ENCODE measurements at places on chromosomes 5 and 9.
A peak's percentile ranks its signal among the peaks of the same experiment; 100 is the strongest.

GRCh38 chr5:132365213-132365612 is 4.3 kb upstream of the SLC22A5 start:
- no peak for DNase-seq

DNA sequence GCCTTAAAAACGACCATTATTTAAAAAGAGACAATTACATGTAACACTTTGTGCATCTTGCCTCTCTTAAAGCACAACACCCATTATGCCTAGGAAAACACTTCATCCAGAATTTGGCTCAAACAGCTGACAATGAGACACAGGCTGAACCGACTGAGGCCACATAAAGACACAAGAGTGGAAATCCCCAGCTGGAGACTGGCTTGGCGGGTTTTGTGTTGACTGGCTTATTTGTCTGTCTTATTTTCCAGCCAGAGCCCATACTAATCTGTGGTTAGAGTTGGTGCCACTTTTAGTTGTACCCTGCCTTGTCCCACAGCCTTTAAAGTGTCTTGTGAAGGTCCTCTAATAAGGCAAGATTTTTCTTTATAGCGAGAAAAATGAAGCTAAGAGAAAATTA is 21.2 kb downstream of the TRIM14 start:
- no peak for DNase-seq

- DNase-seq = no peak
Measured at GRCh38 chr9:99752417-99753109, 69.1 kb upstream of the NR4A3 start.

DNA sequence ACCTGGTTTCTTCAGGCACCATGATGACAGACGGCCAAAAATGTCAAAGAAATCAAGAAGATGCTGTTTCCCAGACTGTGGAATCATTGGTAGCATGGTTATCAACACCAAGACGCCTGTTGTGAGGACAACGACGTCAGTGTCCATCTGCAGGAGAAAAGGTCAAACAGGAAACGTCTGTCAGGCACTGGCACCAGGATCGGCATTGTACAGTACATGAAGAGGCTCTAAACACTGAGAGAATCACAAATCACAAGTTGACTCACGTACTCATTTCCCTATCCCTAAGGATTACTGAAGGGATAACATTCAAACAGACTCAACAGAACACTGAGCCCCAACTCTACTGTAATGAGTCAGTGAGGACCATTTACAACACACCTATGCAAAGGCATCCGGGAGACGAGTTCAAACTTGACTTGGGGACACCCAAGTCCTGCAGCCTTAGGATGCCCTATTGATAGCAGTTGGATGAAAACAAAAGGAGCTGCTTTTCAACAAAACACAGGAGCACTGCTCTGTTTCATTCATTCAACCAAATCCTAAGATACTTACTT is 21.0 kb downstream of the TSC1 start:
- no peak for DNase-seq

GRCh38 chr9:23611869-23612268 is 214.2 kb downstream of the ELAVL2 start:
- no peak for DNase-seq

DNA sequence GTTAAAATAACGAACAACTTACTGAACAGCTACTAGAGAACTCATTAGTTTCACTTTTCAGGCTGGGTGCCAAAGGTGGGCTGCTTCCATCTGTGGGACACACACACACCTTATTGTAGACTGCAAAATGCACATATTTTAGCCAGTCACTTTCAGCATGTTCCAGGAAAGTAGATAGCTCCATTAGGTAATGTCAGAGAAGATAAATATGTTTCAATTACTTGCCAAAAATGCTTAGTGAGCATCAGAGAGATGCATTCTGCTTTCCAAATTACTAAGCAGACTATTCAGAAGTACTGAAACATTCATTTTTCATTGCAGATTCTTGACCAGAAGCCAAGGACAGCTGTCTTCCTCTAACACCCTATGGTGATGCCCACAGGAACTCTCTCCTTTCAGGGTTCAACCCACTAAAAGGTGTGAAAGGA is 56.2 kb upstream of the APC start:
- no peak for DNase-seq

DNA sequence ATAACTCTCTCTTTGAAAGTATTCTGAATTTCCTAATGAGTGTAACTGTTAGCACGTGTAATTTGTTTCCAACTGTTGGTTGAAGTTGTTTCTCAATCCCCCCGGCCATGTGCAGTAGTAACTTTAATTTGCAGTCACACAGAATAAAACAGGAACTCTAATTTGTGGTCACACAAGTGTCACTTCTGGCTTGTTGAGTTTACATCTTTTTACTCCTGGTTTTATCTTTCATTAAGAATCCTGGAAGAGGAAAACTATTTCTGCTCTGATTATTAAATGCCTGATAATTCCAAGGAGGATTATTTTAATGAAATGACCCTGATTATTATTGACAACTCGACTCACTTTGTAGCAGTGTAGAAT is 1.2 kb downstream of the SCAMP1 start:
- DNase-seq = peak; percentile 32

DNA sequence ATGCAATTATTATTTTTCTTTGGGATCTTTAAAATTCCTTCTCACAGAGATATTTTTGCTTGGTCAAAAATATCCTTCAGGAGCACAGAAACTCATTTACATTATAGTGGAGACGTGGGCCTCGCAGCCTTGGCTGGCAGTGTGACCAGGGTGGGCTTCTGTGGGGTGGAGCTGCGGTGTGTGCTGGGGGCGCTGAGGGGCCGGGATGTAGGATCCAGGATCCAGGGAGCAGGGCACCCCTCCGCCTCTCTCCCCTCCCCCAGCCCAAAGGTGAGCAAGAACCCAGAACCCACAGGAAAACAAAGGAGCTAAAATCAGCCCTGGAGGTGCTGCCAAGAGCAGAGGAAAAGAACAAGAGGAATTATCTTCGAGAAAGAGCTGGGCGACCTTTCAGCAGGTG is 79.1 kb upstream of the OLFM1 start:
- DNase-seq = no peak

GRCh38 chr9:87201351-87201751 is 254.0 kb upstream of the GAS1 start:
- DNase-seq = no peak

GRCh38 chr5:168740811-168741213 is 161.6 kb upstream of the PANK3 start:
- no peak for DNase-seq

DNA sequence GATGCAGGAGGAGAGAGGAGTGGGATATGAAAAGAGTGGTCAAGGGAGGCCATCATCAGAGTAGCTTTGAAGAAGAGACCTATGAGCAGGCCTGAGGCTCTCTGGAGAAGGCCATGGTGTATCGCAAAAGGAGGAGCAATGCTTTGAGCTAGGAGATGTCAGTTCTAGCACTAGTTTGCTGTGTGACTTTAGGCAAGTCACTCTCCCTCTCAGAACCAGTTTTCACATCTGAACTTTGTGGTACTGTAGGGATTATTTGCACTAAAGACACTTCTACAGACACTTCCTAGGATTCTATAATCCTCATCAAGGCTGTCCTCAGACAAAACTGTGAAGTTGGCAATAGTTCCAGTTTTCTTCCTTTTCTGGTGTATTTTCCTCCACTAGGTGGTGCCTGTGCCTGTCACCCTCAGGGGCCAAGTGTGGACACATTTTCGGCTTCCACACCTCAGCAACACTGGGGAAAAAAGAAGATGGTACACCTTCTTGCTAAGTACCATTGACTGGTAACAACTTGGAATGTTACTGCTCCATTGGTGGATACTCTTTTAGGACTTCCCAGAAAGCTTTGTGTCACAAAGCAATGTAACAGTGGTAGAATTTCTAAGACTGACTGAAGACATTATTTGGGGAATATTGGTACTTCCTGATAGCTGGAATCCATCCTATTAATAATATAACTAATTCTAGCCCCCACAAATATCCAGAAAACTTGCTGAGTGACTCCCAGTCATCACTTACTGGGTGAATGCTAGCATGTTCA is 9.9 kb downstream of the PAPPA start:
- peak; percentile 9 for DNase-seq

GRCh38 chr9:125807079-125807478 is 59.9 kb downstream of the PBX3 start:
- no peak for DNase-seq

DNA sequence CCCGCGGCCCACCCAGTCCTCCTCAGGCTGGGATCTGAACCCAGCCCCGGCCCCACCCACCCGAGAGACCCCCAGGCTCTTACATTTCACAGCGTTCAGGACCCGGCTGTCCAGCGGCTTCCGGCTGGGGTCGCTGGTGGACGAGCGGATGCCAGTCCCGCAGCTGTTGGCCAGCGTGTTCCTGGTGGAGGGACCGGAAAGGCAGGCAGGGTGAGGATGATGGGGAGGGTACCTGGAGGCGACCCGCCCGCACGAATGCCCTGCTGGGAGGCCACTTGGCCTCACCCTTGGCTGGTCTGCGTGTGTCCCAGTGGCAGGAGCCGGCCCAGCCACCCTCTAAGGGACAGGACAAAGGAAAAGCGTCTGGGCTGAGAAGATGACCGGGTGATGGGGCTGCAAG is 51.9 kb upstream of the UBAC1 start:
- no peak for DNase-seq

DNA sequence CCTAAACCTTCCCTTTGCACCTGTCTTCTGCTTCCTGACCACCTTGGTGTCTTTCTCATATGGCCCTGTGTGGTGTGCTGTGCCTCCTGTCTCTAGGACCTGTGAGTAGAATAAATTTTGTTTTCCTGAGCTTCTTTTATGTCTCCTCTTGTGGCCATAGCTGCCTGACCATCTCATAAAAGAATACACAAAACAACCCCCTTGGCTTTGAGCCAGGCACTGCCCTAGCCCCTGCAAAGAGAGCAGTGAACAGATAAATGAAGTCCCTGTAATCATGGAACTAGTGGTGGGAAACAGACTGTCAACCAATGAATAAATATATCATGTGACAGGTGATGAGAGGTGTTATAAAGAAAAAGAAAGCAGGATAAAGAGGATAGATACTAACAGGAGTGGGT is 485.1 kb downstream of the CSNK1G3 start:
- no peak for DNase-seq

- no peak for DNase-seq
Measured at GRCh38 chr9:37740128-37740527, 13.5 kb upstream of the TRMT10B start.

All from NCI-H524 (cell line).